ENCODE measurements at places on chromosomes 2 and 18.

DNA sequence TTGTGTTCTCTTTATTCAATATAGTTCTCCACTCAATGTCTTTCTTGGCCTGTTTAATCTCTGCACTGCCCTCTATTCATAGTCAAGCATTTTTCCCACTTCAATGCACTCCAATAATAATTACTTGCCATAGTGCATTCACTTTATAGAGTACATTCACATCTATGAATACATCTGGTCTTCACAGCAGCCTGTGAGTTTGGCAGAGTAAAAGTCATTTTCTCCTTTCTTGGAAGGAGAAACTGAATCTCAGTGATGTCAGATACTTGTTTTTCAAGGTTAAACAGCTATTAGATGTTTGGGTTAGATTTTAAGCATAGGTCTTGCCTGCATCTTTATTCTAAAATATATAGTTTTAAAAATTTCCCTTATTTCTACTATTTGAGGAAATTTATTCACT is 373.2 kb downstream of the TRIB2 start:
- no peak for DNase-seq

DNA sequence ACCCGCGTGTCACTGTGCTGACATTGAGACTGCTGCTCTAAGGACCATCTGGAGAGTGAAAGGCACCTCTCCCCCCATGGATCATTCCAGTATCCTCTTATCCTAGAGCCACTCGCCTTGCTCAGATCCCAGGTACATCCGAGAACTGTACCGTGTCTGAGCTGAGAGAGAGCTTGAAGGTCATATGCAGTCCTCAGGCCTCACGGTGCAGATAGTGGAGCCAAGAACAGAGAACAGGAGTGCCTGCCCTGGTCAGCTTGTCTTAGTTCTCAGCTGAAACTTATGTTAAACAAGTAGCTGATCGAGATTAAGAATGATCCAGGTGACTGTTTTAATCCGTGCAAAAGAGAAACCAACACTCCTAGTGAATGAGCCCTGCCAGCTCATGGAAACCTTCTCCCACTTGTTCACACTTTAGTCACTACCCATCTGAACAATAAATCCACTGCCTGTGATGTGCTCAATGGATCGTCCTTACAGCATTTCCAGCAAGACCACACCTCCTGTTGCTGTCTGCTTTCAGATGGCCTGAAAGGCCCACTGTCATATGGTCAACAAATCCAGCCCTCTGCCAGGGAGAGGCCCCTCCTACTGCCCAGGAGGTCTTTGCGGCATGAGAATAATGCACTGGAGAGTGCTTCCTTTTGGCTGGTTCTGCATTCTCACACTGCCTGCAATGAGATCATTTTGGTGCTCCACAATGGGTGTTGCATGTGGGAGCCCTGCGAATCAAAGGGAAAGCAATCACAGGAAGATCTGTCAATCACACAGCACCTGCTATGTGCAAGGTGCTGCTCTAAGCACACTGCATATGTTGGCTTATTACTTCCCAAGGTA is 43.7 kb upstream of the APCDD1 start:
- no peak for DNase-seq

GRCh38 chr2:240466579-240467148 is 31.2 kb downstream of the GPC1 start:
- no peak for DNase-seq

DNA sequence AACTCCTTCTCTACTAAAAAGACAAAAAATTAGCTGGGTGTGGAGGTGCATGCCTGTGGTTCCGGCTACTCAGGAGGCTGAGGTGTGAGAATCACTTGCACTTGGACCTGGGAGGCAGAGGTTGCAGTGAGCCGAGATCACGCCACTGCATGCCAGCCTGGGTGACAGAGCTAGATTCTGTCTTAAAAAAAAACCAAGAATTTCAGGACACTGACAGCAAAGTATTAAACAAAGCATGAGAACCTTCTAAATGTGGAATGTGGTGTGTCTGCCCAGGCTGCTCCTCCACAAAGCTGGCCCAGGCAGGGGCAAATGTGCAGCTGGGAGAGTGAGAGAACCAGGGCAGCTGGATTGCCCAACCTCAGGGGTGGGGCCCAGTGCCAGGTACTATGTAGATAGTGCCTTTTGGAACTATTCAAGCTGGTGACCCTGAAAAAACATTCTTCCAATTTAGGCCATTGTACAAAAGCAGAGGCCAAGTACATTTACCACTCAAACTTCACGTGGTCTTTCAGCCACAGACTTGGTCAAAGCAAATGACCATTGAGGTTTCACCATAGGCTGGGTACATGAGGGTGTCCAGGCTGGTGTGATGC is 6.7 kb upstream of the UGT1A5 start:
- no peak for DNase-seq

GRCh38 chr2:19287324-19287723 is 71.1 kb downstream of the OSR1 start:
- DNase-seq: no peak

DNA sequence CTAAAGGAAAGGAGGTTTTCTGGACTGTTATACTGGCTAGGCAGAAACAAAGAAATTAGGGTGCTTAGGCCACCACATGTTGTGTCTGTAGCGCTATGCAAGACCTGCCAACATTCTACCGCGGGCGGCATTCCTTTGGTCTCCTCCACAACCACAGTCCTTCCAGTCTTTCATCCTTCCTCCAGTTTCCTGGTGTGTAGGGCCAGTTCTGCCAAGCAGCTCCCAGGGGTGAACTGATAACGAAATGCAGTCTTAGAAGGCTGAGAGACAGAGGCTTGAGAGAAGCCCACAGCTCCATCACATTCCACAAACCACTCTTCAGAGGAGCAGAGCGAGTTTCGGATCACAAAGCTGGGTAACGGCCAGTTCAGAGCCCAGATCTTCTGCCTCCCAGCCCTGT is 19.5 kb upstream of the CXXC1 start:
- no peak for DNase-seq

- DNase-seq: no peak
These were observed 22.7 kb downstream of the EXOC6B start for GRCh38 chr2:72803151-72803550.

DNA sequence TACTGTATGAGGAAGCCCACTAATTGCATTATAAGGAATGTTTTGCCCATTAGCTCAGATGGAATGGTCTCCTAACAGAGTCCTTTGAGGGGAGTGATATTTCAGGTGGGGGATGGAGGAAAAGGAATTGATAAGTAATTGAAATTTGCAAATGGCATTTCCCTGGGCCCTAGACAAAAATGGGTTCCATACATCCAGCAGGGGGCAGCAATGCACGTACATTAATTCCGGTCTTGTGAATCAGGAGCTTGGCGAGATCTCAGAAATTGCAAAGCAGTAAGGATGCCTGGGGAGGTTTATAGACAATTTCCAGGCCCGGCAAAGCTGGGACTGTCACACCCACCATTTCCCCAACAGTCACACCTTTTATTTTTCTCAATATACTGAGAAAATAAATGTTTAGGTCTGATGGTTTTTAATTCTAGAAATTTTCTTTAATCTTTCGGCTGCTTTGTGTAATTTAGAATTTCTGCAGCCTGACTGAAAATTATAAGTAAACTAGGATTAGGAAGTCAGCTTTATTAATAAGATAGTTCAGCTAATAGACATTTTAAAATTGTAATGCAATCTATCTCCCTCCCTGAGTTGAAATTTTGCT is 122.8 kb downstream of the LYPD1 start:
- DNase-seq: no peak

- no peak for DNase-seq
These were observed 89.9 kb upstream of the EFEMP1 start for GRCh38 chr2:56013475-56013874.

DNA sequence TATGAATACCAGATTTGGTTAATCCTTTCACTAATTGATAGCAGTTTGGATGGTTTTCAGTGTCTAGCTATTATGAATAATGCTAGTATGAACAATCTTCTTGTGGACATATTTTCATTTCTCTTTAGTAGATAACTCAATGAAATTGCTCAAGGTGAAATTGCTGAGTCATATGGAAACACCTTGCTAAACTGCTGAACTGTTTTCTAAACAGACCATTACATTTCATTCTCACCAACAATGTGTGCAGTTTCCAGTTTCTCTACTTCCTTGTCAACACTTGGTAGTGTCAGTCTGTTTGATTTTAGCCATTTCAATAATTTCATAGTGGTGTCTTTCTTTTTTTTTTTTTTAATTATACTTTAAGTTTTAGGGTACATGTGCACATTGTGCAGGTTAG is 250.0 kb downstream of the HRH4 start:
- no peak for DNase-seq

GRCh38 chr2:240637116-240637900 is 12.0 kb downstream of the GPR35 start:
- no peak for DNase-seq

GRCh38 chr2:190380962-190381412 is 27.2 kb upstream of the MFSD6 start:
- no peak for DNase-seq

DNA sequence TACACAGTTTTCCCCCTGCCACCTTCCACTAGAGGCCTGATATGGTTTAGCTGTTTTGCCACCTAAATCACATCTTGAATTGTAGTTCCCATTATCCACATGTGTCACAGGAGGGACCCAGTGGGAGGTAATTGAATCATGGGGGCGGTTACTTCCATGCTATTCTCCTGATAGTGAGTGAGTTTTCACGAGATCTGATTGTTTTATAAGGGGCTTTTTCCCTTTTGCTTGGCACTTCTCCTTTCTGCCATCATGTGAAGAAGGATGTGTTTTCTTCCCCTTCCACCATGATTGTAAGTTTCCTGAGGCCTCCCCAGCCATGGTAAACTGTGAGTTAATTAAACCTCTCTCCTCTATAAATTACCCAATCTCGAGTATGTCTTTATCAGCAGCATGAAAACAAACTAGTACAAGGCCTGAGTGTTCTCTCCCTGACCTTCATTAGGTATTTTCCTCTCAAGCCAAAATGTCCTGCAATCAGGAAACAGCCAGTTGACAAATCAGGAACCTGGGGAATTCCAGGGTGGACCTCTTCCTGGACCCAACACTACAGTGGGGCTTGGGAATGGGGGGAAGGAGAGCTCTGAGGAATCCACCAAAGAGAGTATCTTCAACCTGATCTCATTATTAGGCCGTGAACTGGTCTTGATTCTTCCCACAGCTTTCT is 129.9 kb downstream of the TXNL1 start:
- DNase-seq: no peak

GRCh38 chr2:8197101-8197500 is 484.8 kb upstream of the ID2 start:
- no peak for DNase-seq

GRCh38 chr2:237494066-237494465 is 7.0 kb downstream of the MLPH start:
- DNase-seq: no peak

- no peak for DNase-seq
These were observed 17.0 kb upstream of the TMEM18 start for GRCh38 chr2:694174-694573.

DNA sequence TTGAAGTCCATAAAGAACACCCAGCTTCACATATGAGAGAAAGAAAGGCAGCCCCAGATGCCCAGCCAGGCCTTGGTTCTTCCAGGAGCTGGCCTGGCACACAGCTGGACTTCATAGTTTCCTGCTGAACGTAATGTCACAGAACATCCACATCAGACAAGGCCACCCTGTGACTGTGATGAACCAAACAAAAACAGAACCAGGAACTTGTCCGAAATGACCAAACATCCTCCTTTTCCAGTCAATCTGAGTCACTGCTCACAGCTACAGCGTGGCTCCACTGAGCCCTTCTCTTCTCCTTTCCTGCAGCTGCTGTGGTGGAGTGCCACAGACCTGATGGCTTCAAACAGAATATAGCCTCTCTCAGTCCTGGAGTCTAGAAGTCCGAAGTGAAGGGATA is 45.4 kb upstream of the PAPOLG start:
- no peak for DNase-seq

DNA sequence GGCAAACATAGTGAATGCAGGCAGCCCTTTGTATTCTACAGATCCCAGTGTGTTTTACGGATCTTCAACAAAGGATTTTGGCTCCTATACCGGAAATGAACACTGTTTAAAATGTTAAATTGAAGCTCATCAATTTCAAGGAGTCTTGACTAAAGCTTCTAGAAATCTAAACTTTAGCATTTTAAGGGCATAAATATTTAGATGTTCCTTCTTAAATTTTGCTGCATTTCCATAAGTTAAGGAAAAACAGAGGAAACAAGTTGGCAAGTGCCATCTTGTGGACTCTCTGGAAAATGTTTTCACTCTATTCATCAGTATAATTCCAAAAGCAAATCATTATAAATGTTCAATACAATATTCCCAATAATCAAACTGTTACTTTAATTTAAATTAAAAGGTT is 19.6 kb downstream of the CHN1 start:
- no peak for DNase-seq

DNA sequence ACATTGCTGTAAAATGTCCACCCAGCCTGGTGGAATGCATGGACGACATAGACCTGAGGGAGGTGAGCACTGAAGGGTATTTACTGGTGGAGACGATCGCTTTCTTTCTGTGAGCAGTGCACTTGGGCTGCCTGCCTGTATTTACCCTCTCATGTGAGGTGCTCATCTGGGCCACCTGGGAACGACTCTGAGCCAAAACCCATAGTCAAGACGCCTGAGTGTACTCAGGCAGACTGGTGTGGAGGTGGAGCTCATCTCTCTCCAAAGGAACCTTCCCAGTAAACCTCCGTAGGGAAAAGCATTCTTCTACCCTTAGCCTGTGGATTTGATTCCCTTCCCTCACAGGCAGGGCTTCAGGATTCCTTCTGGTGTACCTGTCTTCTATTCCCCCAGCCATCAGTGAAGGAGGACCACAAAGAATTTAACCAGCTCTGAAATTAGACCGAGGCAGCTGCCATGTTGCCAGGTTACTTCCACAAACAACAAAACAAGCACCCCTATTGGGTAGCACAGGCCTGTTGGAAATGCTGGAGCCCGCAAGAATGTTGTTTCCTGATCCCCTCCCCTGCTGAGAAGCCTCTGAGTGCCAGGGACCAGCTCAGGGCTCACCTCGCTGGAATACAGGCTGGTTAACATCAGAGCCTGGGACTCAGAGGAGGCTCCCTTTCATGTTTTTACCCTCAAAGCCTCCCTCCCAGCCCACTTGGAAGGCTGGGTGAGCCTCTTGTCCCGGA is 47.5 kb upstream of the TXNDC2 start:
- no peak for DNase-seq

- peak; percentile 19 for DNase-seq
These were observed 13.1 kb upstream of the ACTR3 start for GRCh38 chr2:113876503-113877387.

GRCh38 chr2:47299555-47299954 is 103.4 kb upstream of the MSH2 start:
- no peak for DNase-seq

DNA sequence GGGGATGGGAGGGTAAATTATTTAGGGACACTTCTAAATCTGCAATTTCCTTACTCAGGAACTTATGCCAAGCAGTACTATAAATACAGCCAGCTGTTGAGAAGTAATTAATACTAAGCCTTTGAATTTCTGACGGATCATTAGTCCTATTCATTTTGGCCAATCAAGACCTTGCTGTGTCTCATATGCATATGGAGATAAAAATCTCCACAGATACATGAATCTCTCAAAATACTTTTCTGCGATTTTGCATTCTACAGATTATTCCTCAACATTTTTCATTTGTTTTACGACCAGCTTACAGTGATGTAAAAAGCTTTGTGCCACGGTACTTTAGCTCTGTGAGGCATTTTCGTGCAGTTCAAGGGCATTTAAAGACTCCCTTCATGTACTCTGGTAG is 16.7 kb downstream of the LANCL1 start:
- no peak for DNase-seq

Data from stimulated activated CD4-positive, alpha-beta T cell treated with anti-CD3 and anti-CD28 coated beads, Interleukin-1b, Interleukin-23, amount 100 ng/mL, for 1 hour (primary cell).